HuH-7.5 (cell line): ENCODE measurements at places on chromosomes 11 and 22.
A peak's percentile ranks its signal among the peaks of the same experiment; 100 is the strongest.

GRCh38 chr11:35479731-35480130 is 45.7 kb downstream of the PAMR1 start:
- DNase-seq = no peak

DNA sequence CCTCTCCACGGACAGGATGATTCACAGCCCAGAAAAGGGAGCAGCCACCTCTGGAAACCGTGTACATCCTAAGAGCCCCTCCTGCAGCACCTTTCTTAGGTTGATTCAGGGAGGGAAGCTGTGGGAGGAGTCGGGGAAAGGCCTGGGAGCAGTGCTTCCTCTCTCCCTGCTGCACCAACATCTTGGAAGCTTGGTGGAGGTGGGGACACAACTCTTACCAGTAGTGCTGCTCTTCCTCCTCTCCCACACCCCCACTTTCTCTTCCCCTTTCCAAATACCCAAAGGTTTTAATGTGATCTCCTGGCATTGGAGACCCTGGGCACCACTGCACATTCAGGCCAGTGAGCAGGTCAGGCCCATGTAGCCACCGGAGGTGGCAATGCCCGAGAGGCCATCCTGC is 46.4 kb upstream of the HORMAD2 start:
- DNase-seq = no peak

- DNase-seq = no peak
These were observed 130.1 kb downstream of the MN1 start for GRCh38 chr22:27671413-27671935.

GRCh38 chr11:121041072-121041471 is 17.2 kb downstream of the TBCEL start:
- no peak for DNase-seq

DNA sequence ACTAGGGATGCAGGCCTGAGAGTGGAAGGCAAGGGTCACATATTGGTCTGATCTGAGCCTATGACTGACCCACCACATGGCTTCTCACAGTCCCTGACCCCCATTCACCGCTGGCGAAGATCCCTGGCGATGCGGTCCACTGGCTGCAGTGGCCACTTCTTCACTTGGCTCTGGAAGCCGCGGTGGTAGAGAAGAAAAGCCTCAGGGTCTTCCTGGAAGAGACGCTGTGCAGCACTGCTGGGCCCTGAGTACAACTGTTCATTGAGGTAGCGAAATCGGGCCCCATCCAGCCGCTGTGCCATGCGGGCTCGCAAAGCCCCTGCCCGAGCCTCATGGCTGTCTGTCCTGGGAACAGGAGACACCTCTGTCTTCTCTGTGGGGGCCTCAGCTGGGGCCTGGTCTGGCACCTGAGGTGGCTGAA is 2.4 kb downstream of the RRP8 start:
- no peak for DNase-seq

DNA sequence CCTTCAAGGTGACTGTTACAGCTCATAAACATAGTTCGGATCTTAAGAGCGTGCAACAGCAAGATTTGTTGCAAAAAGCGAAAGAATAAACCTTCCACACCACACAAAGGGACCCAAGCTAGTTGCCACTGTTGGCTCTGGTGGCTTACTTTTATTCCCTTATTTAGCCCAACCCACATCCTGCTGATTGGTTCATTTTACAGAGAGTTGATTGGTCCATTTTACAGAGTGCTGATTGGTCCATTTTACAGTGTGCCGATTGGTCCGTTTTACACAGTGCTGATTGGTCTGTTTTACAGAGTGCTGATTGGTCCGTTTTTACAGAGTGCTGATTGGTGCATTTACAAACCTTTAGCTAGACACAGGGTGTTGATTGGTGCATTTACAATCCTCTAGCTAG is 776.9 kb upstream of the CNTN5 start:
- DNase-seq = no peak

- peak; percentile 98 for DNase-seq
These were observed 29.6 kb downstream of the RTN4R start for GRCh38 chr22:20238536-20238900.

DNA sequence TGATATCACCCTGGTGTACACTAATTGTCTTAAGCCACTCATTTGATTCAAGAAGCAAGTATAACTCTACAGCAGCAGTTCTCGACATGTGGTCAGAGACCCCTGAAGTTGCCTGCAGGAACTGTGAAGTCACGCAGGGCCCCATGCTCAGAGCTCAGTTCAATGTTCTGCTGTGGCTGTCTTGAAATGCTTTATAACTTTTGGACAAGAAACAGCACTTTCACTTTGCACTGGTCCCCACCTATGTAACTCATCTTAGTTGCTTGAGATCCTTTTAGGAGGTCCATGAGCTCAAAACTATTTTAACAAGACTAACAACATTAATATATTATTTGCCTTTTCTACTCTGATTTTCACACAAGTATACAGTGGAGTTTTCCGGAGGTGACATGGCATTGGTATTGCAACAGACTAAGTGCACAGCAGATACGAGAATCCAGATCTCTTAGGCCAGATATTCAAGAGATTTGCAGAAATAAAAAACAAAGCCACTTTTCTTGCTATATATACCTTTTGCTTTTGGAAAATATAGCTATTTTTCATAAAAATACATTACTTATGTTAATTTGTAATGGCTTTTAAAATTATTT is 64.8 kb downstream of the PRR5L start:
- no peak for DNase-seq

GRCh38 chr22:46442217-46442853 is 95.1 kb downstream of the CELSR1 start:
- no peak for DNase-seq

DNA sequence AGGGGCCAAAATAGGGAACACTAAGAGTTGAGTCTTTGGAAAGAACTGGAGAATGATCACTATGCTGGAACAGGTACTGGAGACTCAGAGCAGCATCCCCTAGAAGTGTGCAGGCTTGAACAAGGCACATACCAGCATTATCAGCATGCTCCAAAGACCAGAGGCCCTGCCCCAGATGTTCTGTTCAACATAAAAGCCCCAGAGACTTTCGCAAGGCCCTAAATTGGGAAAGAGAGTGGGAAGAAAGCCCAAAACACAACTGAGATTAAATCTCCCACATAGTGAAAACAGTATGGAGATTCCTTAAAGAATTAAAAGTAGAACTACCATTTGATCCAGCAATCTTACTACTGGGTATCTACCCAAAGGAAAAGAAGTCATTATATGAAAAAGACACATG is 9.4 kb downstream of the CNGA4 start:
- DNase-seq = no peak

DNA sequence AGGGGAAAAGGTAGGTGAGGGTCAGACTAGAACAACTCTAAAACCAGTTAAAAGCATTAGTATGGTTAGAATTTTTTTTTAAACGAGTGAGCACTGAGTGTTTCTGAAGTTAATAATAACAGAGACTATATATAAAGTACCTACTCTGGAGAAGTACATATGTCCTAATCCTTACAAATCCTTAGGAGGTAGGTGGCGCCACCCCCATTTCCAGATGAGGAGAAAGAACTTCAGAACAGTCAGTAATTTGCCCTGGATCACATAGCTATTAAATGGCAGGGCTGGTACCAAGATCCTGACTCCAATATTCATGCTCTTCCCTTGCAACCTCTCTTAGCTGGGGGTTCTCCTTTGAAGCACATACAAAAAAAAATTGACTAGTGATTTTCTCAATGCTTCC is 80.5 kb downstream of the CLPB start:
- no peak for DNase-seq
